AG08396 (cell line): ENCODE measurements at places on chromosomes 7 and 10.

DNA sequence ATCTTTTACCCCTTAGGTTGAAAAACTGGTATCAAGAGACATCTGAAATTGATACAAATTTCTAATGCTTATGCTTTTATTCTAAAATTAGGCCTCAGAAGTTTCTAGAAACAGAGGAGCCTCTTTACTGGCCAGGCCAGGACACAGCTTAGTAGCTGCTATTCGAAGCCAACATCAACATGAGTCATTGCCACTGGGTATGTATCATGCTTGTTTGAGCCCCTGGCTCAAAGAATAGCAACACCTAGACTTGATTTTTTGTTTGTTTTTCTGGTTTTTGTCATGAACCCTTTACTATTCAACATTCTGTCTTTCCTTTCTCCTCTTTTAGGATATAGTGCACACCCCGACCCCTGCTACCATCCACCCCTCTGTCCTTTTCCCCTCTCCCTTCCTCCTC lies 90.9 kb upstream of the STK17A start:
- DNase-seq = peak; percentile 66

DNA sequence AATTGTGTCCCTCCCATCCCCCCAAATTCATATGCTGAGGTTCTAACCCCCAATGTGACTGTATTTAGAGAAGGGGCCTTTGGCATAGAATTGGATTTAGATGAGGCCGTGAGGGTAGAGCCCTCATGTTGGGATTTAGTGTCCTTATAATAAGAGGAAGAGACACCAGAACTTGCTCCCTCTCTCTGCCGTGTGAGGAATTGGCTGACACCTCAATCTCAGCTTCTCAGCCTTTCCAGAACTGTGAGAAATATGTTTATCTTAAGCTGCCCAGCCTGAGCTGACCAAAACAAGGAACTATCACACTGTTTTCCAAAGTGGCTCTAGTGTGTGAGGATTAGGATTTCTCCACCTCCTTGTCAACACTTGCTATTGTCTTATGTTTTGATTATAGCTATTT lies 400.0 kb upstream of the FZD8 start:
- no peak for DNase-seq

GRCh38 chr10:68955355-68955831 lies 577 bp upstream of the DDX21 start:
- no peak for DNase-seq

DNA sequence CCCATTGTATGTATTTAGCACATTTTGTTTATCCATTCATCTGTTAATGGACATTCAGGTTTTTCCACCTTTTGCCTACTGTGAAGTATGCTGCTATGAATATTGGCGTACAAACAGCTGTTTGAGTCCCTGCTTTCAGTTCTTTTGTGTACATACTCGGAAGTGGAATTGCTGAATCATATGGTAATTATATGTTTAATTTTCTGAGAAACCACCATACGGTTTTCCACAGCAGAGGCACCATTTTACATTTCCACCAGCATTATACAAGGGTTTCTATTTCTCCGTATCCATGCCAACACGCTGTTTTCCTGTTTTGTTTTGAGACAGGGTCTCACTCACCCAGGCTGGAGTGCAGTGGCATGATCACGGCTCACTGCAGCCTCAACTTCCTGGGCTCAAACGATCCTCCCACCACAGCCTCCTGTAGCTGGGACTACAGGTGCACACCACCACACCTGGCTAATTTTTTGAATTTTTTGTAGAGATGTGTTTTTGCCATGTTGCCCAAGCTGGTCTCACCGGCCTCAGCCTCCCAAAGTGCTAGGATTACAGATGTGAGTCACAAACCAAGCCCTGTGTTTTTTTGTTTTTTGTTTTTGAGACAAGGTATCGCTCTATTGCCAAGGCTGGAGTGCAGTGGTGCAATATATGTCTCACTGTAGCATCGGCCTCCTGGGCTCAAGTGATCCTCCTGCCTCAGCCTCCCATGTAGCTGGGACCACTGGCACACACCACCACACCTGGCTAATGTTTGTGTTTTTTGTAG lies 22.1 kb upstream of the FBXW4 start:
- DNase-seq = no peak

DNA sequence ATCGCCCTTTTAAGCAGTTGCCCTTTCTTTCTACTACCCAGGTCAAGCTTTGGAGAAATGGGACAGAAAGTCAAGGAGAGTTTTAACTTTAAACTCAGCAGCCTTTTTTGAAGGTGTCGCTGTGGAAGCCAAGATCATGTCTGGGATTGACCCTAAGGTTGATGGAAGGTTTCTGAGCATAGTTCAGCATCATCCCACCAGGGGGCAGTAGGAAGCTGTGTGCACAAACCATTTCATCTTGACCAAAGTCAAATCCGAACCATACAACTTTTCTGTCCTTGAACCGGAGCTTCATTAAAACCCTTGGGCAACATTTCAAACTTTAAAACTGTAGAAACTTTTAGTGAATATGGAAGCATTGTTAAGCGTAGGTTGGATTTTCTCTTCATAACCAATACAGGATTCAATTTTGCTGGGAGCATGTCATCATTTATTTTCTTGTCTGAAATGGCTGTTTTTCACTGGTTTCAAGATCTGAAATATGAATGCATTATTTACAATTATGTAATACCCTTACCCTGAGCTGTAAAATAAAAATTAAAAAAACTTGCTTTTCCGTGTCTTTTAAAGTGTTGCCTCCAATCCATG lies 214.4 kb upstream of the KIAA1217 start:
- peak; percentile 42 for DNase-seq

DNA sequence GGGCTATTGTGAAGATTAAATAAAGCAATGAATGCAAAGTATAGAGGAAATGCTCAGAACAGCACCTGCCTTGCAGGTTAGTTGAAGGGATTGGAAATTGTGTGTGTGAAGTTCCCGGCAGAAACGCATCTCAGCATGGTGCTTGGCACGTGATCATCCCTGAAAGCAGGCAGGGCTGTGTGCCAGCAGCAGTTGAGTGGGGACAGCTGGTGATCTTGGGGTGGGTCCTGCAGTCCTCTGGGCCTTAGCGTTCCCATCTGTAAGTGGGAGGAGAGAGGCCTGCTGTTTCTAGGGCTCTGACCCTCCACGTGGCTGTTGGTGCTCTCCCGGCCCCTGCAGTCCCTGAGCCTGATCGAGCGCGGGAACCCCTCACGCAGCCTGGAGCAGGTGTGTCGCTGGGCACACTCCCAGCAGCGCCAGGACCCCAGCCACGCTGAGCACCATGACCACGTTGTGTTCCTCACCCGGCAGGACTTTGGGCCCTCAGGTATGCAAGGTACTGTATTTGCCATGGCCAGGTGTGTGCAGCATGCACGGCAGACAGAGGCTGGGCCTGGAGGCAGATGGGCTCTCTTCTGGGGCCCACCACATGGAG lies 55.3 kb downstream of the TBATA start:
- DNase-seq = no peak

DNA sequence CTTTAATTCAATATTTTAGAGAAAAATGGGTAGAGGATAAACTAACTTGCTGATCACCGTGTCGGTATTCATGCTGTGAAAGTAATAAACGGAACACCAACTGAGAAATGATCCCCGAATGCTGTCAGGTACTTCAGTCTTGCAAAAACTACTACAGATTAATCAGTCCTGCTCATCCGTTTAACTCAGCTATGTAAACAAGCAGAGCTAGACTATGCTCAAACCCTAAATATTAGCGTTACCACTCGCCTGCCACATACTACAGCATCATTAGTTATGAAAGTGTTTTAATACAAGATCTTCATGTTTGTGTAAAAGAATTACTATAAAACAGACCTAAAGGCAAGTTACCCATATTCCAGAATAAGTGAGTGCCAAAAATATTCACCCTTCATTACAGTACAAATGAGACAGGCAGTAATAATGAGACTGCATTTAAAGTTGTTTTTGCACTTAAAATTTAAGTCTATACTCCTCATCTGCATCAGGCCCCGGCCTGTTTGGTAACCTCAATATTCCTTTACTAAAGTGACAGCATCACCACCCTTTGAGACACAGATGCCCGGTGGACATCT lies 952 bp downstream of the DNMBP start:
- DNase-seq = peak; percentile 29

DNA sequence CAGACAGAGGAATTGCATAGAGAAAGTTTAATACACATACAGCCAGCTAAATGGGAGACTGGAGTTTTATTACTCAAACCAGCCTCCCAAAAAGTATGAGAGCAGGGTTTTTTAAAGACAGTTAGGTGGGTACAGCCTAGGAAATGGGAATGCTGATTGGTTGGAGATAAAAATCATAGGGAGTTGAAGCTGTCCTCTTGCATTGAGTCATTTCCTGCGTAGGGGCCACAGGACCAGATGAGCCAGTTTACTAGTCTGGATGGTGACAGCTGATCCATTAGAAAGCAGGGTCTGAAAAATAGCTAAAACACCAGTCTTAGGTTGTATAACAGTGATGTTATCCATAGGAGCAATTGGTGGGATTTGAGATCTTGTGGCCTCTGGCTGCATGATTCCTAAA lies 76.1 kb upstream of the POM121L12 start:
- DNase-seq = no peak

DNA sequence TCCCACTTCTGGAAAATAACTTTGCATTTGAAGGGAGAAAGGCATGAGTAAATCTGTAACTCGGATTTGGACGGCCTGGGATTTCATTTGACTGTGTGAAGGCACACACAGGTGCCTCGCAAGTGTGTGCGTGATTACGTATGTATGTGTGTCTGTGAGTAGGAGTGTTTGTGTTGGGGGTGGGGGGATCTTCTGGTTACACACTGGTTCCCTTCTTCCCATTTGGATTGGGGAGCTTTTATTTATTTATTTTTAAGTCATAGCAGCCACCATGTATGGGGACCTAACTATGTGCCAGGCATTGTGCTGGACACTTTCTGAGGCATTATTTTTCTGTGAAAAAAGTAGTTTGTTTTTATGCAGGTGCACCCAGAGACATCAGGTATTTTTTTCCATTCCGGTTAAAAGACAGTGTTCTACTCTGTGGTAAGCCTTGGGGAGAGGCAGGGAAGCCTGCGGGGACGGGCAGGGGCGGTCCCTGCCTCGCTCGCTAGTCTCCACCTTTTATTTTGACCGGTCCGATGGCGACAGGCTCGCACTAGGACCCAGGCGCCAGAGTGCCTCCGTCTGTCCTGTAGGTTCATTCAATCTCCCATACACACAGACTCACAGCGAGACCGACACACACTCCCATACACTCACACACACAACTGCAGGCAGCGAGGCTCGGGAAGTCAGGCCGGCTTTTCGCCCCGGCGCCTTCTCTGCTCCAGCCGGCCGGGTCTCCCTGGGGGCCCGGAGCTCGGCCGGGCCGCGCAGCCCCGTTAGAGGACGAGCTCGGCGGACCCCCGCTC lies at the start of gene MXI1:
TSS of gene MXI1 (plus strand) at position 595 of the 794 bp plus-strand sequence. CDS start 204 bp downstream, outside the sequence.
- DNase-seq = peak; percentile 85

- DNase-seq = peak; percentile 74
Measured at GRCh38 chr7:101162551-101163278, 2.7 kb downstream of the VGF start.

GRCh38 chr10:63464402-63465292 lies 1.1 kb downstream of the JMJD1C start:
- DNase-seq = peak; percentile 28

DNA sequence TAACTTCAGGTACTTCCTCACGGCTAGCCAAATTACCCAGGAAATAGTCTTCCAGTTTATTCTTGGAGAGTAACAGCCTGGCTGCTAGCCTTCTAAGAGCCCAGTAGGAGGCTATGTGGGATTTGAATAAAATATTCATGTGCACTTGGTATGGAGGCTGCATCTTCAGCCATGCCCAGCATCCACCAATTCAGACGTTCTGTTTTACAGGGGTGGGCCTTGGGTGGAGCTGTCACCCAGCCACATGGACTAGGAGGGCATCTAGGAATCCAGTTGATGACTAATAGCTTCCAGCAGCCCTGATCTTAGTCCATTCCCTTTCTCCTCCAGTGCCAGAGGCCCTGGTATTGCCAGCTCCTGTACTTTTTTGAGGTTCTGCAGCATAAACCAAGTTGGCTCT lies 66.3 kb upstream of the ZRANB1 start:
- DNase-seq = peak; percentile 45

GRCh38 chr10:75165684-75166622 lies 44.6 kb upstream of the VDAC2 start:
- DNase-seq = no peak

- no peak for DNase-seq
Measured at GRCh38 chr10:78479467-78479866, 445.8 kb downstream of the RPS24 start.
